NCI-H2171 (cell line): ENCODE measurements at places on chromosomes 2 and 18.

GRCh38 chr18:23731861-23732260, 42.6 kb downstream of the LAMA3 start:
- no peak for DNase-seq

GRCh38 chr2:231612109-231612455, 19.4 kb downstream of the TEX44 start:
- no peak for DNase-seq

- DNase-seq: no peak
Observed at GRCh38 chr2:64222351-64222750, 78.1 kb upstream of the PELI1 start.

DNA sequence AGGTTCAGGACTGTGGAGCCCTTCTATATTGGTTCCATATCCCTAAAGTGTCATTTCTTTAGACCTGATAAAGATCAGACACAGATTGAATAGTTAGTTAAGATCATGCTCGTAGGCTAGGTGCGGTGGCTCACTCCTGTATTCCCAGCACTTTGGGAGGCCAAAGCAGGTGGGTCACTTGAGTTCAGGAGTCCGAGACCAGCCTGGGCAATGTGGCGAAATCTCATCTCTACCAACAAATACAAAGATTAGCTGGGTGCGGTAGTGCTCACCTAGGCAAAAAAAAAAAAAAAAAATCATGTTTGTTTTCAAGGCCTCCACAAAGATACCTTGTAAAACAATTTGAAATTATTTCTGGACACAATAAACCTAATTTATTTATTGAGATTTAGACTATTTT, 4.6 kb upstream of the ANKAR start:
- no peak for DNase-seq

- DNase-seq: peak; percentile 31
Observed at GRCh38 chr2:200039724-200040650, 84.6 kb downstream of the MAIP1 start.

DNA sequence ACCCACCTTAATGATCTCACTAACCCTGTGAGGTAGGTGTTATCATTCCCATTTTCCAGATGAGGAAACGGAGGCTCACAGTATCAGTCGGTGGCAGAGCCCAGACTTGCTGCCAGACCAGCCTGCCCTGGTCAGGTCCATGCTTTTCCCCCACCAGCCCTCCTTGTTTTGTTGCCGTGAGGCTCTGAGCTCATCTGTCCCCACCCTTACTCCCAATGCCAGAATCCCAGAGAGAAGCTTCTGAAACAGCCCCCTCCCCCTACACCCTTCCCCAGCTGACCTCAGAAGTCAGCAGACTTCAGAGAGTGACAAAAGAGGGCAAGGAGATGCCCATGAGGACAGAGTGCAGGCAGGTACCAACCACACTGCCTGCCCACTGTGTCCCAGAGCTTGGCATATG, 20.8 kb upstream of the TNS1 start:
- DNase-seq: no peak
